HCEC 1CT (cell line): ENCODE measurements at places on chromosomes 7 and 10.
A peak's percentile ranks its signal among the peaks of the same experiment; 100 is the strongest.

- no peak for DNase-seq
Measured at GRCh38 chr10:11832042-11832441, 8.9 kb downstream of the PROSER2 start.

- DNase-seq = no peak
Measured at GRCh38 chr7:99622596-99622995, 5.8 kb downstream of the ZSCAN25 start.

GRCh38 chr7:150900675-150901074 lies 48.4 kb downstream of the AOC1 start:
- no peak for DNase-seq

DNA sequence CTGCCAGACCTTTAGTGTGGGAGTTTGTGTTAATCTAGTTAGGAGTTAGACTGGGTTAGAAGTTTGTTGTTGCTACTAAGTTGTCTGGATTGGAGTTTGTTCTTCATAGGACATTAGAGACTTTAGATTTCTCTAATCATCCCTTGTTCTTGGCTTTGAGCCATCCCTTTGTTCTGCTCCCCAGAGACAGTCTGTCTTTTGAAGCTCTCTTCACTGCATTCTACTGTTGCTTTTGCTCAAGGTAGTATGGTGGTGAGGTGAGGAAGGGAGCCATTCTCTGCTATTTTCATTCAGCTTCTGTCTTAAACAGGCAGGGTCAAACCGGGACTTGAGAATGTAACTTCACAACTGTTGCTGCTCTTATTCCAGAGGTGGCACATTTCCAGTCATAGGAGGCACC lies 10.4 kb upstream of the TARP start:
- DNase-seq = no peak

GRCh38 chr7:115582956-115583355 lies 447.6 kb downstream of the TFEC start:
- no peak for DNase-seq

- DNase-seq = no peak
Measured at GRCh38 chr7:134449680-134450079, 9.2 kb downstream of the AKR1B1 start.

DNA sequence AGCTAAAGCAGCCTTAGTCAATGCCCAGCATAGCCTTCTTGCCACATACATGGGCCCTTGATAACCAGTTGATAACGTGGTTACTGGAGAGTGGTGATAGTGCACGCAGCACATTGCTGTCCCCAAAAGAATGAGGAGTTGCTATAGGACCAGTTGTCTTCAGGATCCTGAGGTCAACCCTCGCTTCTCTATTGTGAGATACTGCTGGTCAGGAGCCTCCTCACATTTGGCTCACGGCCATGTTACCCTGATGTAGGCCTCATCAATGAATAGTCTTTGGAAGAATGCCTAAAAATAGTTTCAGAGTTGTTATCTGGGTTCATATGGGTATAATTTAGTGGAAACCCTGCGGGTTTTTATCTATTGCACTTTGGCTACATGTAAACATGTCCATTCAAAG lies 230.7 kb downstream of the VTI1A start:
- DNase-seq = no peak

DNA sequence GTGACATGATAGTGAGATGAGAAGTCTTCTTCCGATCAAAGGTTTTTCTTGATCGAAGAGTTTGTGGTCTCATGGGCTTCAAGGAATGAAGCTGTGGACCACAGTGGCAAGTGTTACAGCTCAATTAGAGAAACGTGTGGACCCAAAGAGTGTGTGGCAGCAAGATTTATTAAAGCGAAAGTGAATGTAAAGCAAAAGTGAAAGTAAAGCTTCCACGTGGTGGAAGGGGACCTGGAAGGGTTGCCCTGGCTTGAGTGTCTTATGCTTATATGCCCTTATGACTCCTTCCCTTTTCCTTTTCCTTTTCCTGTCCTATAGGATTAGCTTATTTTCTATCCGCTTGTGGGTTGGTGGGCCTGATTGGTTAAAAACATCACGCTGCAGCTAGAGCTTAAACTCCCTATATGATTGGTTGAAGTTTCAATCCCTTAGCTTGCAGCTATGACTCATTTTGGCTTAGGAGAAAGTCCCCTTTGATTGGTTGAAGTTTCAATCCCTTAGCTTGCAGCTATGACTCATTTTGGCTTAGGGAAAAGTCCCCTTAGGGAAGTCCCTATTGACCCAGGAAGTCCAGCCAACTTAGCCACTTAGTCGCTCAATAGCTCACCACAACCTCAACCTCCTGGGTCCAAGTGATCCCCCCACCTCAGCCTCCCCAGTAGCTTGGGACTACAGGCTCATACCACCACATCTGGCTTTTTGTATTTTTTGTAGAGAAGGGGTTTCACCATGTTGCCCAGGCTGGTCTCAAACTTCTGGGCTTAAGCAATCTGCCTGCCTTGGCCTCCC lies 34.7 kb downstream of the MRPS24 start:
- no peak for DNase-seq

DNA sequence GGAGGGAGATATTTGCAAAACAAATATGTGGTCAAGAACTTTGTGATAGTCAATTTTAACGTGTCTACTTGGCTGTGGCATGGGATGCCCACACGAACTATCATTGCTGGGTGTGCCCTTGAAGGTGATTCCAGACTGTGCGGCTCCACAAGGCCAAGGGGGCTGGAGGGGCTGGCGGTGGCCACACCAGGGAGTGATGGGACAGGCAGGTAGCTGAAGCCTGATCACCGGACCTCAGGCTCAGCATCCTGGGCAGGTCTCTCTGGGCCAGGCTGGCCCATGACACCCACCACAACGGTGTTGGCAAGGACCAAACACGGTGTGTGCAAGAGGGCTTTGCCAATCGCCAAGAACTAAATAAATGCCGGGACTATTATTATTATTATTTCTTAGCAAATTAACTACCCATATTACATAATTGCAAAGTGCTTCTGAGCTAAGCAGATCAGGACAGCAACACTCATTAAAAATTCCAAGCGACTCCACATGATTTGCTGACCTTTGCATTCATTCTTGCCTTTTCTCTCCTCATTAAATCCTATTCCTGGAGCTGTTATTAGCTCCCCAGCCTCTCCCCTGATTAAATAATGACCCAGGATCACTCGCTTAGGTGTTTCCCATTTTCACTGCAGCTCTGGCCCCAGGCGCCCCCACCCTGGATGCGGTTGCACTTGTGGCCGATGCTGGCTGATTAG lies 35.4 kb upstream of the PPP2R2D start:
- no peak for DNase-seq

DNA sequence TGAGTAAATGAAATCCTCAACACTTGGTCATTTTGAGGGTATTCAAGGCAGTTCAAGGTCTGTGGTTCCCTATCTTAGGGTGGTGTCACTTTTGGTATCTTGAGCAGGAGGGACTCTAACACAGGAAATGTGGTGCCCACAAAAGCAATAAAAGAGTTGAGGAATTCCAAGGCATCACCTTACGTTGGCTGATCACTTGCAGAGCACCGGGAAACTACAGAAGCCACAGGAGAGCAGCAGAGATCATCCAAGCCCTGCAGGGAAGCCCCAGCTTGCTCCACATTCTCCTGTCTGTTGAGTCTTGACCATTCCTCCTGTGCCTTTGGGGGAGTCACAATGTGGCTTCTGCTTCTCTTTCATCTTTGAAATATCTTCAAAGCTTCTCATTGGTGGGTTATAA lies 565.8 kb upstream of the ADARB2 start:
- DNase-seq = no peak

- peak; percentile 45 for DNase-seq
Measured at GRCh38 chr7:18320971-18321567, 174.5 kb upstream of the HDAC9 start.

DNA sequence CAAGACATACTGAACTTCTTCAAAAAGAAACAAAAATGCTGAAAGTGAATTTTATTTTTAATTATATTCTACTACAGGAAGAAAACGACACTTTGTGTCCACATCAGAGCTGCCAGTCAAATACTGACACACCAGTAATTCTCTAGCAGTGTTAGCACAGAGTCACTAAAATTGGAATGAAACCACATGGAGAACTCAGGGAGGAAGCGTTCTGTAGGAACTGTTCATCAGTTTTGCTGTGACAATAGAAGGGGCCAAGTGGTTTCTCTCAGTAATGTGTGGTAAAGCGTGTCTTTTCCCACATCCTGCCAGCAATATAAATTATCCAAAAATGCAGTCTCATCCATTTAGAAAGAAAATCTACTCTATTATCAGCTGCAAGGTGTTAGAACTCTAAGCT lies 683.3 kb downstream of the GRM8 start:
- no peak for DNase-seq

DNA sequence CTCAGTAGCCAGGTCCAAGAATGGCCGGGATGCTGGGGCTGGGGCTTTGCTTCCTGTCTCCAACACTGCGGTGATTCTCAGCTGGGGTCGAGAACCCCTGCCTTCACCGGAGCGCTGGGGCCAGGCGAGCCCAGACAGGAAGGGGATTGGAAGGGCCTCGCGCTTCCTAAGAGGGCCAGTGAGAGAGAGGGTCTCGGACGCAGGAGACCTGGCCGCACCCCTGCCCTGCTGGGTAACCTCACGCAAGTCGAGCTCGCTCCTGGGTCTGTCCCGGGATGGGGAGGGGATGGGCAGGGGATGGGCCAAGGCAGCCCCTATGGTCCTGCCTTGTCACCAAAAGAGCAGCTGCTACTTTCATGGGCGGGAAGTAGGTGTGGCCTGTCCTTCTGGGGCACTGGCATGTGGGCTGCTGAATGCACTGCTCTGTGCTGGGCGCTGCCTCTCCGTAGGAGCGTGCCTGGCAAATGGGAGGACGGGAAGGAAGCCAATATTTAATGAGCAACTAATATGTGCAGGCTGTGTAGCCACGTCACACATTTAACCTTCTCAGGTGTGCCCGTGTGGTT lies 20.0 kb downstream of the KCNK18 start:
- DNase-seq = no peak

GRCh38 chr10:58721601-58722281 lies 209.1 kb downstream of the BICC1 start:
- DNase-seq = no peak

GRCh38 chr10:85036661-85037060 lies 708.3 kb downstream of the CCSER2 start:
- no peak for DNase-seq

GRCh38 chr7:53521638-53522184 lies 486.3 kb downstream of the POM121L12 start:
- DNase-seq = no peak

DNA sequence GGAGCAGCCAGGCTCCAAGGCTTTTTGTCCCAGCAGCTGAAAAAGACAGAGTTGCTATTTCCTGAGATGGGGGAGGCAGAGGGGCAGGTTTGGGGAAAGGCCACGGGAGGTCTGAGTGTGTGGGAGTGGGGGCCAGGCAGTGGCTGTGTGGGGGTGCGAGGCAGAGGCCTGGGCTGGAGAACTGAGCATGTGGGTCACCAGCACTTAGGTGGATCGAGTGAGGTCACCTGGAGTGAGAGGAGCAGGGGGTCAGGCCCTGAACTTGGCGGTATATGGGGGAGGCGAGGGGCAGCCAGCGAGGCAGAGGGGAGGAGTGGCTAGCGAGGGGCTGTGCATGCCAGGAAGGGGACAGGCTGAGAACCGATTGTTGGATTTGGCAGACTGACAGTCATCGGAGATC lies 28.4 kb downstream of the IQCE start:
- no peak for DNase-seq

DNA sequence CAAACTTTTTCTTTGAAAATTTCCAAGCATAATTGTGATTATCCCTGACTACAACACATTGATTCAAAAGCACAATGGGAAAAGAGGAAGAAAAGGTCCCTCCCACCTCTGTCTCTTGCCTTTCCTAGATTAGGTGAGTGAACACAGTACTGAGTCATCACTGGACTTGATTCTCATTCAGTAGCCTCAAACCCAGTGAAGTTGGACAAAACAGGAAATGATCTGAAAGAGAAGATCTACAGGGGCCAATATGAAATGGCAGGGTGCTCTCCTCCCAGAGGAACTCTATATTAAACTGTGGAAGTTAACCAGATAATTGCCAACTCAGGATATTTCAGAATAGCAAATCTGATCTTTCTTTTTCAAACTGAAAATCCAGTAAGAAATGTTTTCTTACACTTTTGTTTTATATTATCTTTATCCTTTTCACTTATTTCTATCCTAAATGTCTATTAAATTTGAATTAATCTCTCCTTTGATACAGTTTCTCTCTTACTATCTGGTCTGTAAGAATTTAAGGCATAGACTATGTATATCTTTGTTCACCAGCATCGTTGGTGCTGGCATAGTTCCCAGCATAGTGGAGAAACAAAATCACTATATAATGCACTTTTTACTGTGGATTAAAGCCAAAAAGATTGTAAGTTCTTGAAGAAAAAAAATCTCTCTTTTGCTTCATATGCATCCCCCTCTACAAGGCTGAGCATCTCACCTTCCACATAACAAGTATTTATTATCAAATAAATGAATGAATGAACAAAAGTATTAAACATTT lies 41.4 kb upstream of the IKZF1 start:
- DNase-seq = no peak

DNA sequence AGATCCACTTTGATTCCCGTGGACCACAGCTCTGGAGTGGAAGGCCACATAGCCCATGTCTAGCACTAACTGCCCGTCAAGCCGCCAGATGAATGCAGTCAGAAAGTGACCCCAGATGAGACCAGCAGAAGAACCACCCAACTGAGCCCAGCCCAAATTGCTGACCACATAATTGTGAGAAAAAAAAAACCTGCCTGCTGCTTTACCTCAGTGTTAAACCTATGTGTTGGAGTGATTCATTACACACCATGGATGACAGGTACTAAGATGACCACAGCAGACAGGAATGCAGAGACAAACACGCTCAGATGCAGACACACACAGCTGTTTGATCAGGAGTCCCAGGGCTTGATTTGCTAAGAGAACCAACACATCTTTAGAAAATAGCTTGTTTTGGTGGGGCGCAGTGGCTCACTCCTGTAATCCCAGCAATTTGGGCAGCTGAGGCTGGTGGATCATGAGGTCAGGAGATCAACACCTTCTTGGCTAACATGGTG lies 168.1 kb upstream of the PPP2R2D start:
- no peak for DNase-seq

DNA sequence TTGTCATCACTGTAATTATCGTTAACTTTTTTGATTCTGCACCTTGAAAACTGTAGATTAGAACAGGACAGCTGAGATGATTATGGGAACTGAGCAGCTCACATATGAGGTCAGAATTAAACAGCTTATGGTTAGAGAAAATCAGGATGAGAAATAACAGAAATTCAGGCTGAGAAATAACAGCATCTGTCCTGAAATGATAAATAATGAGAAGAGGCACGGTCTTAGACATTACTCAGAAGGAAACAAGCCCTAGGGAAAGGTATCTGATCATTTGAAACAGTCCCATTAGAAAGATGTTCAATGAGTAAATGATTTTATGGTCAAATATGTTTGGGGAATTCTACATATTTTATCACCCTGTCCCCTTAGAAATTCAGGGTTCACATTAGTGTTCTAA lies 65.6 kb upstream of the PCGF5 start:
- no peak for DNase-seq

GRCh38 chr7:99112097-99112496 lies 31.8 kb downstream of the SMURF1 start:
- DNase-seq = peak; percentile 34

GRCh38 chr7:85830982-85831381 lies 644.1 kb upstream of the SEMA3D start:
- no peak for DNase-seq

- no peak for DNase-seq
Measured at GRCh38 chr7:120259386-120259785, 13.6 kb upstream of the KCND2 start.

GRCh38 chr7:122618585-122619189 lies 80.2 kb downstream of the RNF133 start:
- DNase-seq = no peak

- DNase-seq = peak; percentile 61
Measured at GRCh38 chr10:88525371-88526069, 57.6 kb downstream of the RNLS start.

- DNase-seq = no peak
Measured at GRCh38 chr7:138843632-138844580, 45.9 kb upstream of the ATP6V0A4 start.

GRCh38 chr7:6161463-6162330 lies 110.7 kb downstream of the CYTH3 start:
- no peak for DNase-seq
